Central memory CD8-positive, alpha-beta T cell (primary cell): ENCODE measurements at places on chromosomes 11 and 22.

DNA sequence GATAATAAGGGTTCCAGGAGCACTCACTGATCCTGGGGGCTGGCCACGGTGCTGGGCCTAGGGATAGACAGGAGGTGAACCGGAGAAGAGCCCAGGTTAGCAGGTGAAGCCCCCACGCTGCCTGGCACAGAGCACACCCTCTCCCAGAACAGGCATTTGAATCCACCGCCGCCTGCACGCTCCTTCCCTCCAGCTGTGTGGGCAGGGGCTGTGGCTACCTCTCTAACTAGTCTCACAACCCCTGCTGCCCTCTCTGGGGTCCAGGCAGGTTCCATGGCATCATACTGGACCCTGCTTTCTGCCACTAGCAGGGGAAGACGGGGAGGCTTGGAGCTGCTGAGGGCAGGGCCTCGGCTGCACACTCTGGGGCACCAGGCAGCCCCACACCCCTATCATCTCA lies 358.0 kb downstream of the CTTN start:
- no peaks in the 10 kb centered on the region for H3K4me1 ChIP-seq
- peaks cover 3% of the 10 kb centered on the region for H3K36me3 ChIP-seq
- H3K27ac ChIP-seq: no peak overlapping the region
- no peak for DNase-seq
- H3K27me3 ChIP-seq: peaks cover 44% of the 10 kb centered on the region
- H3K4me3 ChIP-seq: no peak overlapping the region

DNA sequence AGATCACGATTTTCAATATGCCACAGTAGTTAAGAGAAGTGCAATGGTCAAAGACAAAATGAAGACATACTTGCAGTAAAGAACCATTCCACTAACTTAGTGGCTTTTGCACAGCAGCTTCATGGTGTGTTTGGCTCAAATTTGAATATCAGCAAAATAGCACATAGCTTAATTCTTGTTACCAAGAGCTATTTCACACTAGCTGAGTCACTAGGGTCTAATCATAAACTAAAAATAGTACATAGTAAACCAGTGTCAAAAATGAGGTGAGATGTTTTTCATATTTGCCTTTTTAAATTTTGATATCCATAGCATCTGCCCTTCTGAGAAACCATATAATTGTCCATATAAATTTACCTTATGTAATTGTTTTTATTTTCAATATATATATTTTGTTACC lies 325.0 kb upstream of the LUZP2 start:
- DNase-seq: no peak
- H3K27me3 ChIP-seq: no peaks in the 10 kb centered on the region

- H3K27me3 ChIP-seq: no peaks in the 10 kb centered on the region
- H3K4me1 ChIP-seq: no peaks in the 10 kb centered on the region
- H3K4me3 ChIP-seq: no peak overlapping the region
- no peak overlapping the region for H3K27ac ChIP-seq
Observed at GRCh38 chr11:84564180-84564866, 1062.8 kb downstream of the DLG2 start.

DNA sequence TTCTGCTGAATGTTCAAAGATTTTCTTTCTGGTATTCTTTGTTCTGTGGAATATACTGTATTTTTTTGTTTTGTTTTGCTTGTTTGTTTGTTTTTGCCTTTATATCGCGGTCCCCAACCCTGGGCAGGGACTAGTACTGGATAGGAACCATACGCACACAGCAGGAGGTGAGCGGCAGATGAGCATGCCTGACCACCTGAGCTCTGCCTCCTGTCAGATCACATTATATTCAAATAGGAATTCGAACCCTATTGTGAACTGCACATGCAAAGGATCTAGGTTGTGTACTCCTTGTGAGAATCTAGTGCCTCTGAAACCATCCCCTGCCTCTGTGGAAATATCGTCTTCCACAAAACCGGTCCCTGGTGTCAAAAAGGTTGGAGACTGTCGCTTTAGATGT lies 83.3 kb upstream of the ANO3 start:
- H3K27ac ChIP-seq: no peak overlapping the region
- no peaks in the 10 kb centered on the region for H3K4me1 ChIP-seq
- H3K27me3 ChIP-seq: no peaks in the 10 kb centered on the region

GRCh38 chr11:12516387-12517105 lies 139.2 kb downstream of the PARVA start:
- no peak overlapping the region for H3K4me3 ChIP-seq
- H3K27me3 ChIP-seq: peaks cover 52% of the 10 kb centered on the region
- H3K36me3 ChIP-seq: no peaks in the 10 kb centered on the region
- no peak for DNase-seq

GRCh38 chr11:71120471-71120896 lies 131.9 kb downstream of the SHANK2 start:
- no peak overlapping the region for H3K27ac ChIP-seq
- no peaks in the 10 kb centered on the region for H3K4me1 ChIP-seq
- DNase-seq: no peak
- H3K36me3 ChIP-seq: no peaks in the 10 kb centered on the region

DNA sequence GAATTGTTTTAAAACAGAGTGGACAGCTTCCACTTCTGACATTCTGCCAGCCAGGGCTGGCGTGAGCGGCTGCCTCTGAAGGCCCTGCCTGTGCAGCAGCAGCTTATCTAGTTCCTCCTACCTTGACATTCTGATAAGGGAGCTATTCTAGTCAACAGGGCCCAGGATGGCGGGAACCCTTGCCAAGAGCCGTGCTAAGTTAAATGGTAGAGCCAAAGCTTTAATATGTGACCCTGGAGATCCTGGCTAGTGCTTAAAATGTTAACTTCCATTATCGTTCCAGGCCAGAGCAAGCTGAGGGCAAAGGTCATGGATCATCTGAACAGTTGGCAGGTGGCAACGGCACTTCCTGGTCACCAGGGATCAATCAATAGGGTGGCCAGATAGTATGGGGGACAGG lies 3.5 kb downstream of the KCNJ5 start:
- peaks cover 52% of the 10 kb centered on the region for H3K27me3 ChIP-seq
- H3K36me3 ChIP-seq: peaks cover 2% of the 10 kb centered on the region
- no peak for DNase-seq
- H3K4me3 ChIP-seq: no peak overlapping the region

DNA sequence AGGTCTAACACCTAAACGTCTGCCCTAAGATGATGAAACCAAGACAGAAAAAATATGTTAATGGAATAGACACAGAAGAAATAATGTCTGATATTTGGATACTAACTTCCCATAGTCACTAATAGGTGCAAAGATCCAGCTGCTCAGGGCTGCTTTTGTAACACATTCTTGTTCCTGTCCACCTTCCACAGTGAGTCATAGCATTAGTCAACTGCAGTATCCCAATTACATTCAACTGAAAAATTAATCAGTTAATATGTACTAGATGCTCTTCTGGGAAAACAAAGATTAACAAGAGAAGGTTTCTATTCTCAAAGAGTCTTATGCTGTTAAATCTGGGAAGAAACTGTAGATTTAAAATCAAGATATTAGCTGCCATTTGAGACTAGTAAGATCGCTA lies 47.6 kb downstream of the HEPHL1 start:
- no peak overlapping the region for H3K27ac ChIP-seq
- H3K4me1 ChIP-seq: no peaks in the 10 kb centered on the region
- no peaks in the 10 kb centered on the region for H3K36me3 ChIP-seq
- no peak overlapping the region for H3K4me3 ChIP-seq

DNA sequence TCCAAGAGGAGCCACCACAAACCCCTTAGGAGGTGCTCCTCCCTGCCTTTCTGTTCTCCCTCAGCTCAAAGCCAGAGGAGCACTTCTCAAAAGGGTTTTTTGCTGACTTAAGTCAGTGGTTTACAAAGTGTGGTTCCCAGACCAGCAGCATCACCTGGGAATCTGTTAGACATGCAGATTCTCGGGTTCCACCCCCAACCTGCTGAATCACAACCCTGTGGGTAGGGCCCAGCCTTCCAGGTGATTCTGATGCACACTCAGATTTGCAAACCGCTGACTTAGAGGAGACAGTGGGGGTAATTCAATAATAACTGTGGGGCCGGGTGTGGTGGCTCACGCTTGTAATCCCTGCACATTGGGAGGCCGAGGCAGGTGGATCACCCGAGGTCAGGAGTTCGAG lies 22.8 kb downstream of the CREB3L1 start:
- H3K36me3 ChIP-seq: peaks cover 1% of the 10 kb centered on the region
- DNase-seq: no peak
- peaks cover 24% of the 10 kb centered on the region for H3K27me3 ChIP-seq
- H3K4me3 ChIP-seq: no peak overlapping the region

DNA sequence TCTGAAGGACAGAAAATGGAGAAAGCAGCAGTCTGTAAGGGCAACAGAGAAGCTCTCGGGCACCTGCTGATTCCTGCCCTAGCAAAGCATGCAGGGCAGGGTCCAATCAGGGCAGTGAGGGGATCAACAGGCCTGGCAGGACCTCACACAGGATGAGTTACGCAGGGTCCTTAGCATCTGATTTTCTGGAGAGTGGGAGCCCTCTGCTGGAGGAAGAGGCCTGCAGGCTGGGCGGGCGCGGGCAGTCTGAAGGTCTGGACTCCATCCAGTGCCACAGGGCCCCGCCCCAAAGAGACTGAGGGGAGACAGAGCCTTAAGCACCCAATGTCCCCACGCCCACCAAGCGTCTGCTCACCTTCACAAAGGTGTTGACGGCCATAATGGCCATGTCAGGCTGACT lies 28.9 kb downstream of the AP1B1 start:
- H3K27ac ChIP-seq: peak overlapping the region; percentile 33
- no peaks in the 10 kb centered on the region for H3K27me3 ChIP-seq
- DNase-seq: no peak
